Umbilical cord (tissue), 2 donors: ENCODE measurements at places on chromosomes 11 and 22.

DNA sequence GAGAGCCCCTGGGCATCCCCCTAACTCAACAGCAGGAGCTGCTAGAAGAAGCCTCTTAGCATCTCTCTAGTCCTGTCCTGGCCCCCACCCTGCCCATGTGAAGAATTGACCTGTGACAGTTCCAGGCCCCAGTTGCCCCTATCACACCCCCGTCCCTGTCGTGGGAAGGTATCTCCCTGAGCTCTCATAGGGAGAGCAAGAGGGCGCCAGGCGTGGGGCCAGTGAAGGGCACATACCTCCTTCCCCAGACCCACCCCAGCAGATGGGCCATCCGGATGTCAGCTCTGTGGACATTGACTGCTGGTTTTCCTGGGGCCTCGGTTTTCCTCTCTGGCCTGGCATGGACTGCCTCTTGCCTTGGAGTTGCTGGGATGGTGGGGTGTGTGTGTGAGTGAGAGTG, 29.5 kb downstream of the CD82 start:
- DNase-seq, result no peak

DNA sequence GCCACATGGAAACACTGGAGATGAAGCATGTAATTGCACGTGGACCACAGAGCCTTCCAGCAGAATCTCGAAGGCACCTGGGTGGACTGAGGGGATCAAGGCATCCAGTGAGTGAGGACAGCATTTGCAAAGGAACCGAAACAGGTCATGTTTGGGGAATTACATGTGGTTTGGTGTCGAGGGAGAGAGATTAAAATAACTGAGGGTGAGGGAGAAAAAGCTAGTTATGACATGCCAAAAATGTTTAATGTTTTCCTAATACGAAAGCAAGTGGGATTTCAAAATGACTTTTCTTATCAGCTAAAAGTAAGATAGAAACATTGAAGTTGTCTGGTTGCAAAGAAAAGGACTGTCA, 157.1 kb downstream of the BLID start:
- DNase-seq, result peak; percentile 74

GRCh38 chr11:108838792-108839105, 173.9 kb downstream of the DDX10 start:
- no peak for DNase-seq

- DNase-seq, result no peak
Observed at GRCh38 chr11:102046841-102047240, 396 bp upstream of the CFAP300 start.

DNA sequence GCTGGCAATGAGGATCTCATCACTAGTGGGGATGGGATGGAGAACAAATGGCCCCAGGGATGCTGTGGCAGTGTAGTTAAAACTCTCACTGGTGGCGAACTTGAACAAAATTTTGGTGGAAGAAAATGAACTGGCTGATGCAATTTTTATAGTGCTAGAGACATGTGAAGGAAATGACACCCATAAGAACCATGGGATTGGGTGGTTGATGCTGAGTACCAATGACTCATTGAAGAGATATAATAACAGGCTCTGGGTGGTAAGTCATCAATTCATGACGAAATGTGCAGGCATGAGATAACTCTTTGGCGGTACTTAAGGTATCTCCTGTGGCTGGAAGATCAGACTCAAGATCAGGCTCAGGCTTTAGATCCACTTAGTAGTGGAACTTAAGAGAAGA, 172.9 kb upstream of the DDI1 start:
- DNase-seq, result no peak

DNA sequence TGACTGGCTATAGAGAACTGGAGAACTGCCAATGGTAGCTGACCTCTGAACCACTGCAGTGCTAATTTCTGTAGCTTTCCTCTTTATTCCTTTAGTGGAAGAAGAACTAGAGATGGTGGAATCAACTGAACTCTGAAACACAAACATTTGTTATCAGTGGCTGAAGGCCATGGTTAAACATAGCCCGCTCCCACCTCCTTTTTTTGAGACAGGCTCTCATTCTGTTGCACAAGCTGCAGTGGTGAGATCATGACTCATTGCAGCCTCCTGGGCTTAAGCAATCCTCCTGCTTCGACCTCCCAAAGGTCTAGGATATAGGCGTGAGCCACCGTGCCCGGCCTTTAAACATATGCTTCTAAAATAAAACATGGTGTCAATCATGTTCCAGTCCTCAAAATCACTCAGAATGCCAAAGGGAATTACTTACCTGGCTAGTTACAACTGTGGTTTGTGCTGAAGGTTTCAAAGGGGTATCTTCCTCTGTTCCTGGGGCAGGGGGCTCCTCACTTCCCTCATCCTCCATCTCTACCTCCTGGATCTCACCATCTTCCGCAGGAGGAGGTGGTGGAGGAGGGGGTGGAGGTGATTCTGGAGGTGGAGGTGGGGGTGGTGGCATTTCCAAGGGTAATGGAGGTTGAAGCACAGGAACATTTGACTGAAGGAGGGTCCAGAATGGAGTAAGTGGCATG, 9.0 kb upstream of the AGBL2 start:
- DNase-seq, result no peak

DNA sequence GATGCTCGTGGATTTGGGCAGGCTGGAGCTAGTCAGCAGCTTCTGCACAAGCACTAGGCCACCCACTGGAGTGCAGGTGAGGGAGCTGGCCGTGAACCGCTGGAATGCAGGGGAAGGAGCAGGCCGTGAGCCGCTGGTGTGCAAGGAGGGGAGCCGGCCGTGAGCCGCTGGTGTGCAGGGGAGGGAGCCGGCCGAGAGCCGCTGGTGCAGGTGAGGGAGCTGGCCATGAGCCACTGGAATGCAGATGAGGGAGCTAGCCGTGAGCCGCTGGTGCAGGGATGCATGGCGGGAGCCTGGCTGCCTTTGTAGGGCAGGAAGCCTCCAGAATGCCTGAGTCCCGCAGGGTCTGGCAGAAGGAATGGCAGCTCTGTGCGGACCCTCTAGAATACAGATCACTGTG, 4220.0 kb upstream of the OR11H1 start:
- DNase-seq, result no peak

- DNase-seq, result no peak
Observed at GRCh38 chr11:14125529-14125928, 163.0 kb downstream of the SPON1 start.

DNA sequence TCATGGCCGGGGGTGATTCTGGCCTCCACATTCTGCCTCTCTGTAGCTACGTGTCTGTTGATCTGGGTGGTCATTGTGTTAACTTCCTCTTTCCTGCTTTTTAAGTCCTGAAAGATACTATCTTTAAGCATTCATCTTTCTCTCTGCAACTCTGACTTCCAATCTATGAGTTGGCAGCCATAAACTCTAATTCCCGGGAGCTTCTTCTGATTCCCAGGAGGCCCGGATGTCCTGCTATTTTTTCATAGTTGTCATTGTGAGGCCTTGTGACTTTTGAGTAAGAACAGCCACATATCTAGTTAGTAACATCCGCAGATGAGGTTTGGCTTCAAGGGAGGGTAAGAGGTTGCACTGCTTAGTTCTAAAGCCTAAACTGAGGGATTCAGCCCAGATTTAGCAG, 107.8 kb downstream of the SYN3 start:
- DNase-seq, result peak; percentile 60

GRCh38 chr22:29002603-29003002, 59.0 kb downstream of the C22orf31 start:
- DNase-seq, result no peak

DNA sequence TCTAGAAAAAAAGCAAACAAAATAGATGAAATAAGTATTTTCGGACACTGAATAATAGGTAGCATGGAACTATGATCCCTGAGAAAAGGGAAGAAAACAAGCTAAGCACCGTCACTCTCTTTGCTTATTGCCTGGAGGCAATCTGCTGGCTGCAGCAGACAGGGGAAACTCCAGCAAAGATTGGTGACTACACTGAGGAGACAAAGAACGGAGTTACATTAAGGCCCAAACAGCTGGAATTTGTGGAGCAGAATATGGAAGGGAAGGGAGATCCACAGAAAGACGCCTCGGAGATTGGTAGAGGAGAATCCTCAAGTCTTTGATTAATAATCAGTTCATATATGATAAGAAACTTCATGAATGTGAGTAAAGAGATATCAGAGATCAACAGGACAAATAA, 150.2 kb downstream of the TYR start:
- peak; percentile 6 for DNase-seq

DNA sequence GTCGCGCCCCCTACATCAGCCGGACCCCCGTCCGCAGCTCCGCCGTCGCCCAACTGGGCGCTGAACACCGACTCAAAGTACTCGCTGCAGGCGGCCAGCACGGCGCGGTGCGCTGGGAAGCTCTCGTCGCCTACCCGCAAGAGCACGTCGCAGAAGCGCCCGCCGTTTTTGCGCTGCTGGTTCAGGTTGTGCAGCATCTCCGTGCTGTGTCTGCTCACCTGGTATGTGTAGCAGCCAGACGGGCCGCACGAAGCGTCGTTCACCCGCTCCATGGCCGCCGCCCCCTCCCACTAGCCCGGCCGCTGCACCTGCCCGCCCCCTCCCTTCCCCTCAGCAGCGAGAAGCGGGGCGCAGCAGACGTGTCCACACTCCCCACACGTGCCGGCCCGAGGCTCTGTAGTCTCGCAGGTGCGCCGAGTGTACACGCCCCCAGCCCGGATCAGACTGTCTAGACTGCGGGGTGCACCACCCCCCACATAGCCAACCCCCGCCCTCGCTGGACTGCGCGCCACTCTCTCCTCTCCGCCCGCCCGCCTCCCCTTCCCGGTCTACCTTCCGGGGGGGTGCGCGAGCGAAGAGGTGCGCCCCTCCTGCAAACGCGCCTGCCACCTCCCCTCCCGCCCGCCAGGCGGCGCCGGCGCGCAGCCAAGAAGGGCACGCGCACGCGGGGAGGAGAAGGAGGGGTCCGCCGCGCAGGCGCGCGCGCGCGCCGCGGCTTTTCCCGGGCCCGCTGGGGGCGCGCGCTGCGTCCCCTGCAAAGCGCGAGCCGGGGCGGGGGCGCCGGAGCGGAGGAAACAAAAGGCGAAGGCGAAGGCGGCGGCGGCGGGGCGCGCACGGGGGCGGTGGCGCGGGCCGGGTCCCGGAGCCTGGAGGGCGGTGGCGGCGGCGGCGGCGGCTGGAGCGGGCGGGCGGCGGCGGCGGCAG, 553 bp downstream of the PATZ1 start:
- peak; percentile 88 for DNase-seq

DNA sequence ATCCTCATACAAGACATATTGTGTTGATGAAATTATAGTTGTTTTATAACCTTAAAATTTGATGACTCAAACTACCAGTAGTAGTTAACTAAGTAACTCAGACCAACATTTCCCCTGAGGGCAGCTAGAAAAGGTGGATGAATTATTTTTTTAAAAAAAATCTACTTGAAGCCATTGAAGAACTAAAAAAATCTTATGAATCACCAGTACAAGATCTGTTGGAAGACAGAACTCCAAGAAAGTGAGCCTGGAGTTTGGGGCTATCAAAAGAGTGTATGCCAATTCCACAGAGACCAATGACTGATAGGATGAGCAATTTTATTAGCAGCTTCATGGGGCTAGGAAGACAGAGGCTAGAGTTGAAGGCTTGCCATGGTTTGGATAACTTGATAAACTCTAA, 72.4 kb downstream of the CYP2R1 start:
- no peak for DNase-seq

DNA sequence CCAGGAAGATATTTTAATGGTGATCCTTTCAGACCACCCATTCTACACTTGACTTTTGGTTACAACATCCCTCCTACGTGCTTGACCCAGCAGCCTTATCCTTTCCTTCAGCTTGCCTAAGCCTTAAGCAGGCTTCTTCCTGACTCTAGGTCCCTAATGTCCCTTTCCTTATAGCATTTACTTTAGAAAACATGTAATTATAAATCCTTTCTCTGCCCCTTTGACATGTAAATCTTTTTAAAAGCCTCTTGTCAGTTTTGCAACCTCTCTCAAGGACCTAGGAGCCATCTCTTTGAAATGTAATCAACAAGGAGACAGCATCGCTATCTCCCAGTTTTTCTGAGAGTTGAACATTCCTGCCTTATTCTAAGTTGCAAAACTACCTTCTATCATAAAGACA, 1255.2 kb downstream of the LRRC4C start:
- DNase-seq, result no peak

DNA sequence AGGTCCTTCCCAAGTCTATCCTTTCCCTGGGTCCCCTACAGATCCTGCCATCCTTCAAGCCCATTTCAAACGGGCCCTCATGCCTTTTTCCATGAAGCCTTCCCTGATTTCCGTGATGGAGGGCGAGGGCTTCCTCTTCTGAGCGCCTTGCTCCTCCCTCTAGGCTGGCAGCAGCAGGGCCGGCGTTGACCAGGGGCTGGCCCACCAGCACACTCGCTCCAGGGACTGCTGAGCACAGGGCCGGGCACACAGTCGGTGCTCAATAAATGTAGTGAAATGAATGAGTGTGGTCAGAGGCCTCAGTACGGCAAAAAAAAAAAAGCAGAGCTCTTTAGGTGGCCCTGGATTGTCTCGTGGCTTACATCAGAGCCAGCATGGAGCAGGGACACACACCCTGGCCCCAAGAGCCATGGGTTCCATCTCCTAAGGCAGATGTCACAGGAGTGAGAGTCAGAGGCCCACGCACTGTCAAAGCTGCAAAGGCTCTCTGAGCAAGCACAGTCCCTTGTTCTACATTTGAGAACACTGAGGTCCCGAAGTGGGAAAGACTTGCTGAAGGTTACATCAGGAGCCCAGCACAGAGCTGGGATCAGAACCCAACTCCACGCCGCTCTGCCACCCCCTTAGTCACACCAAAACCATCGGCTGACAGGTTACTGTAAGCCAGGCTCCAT, 3.1 kb downstream of the IL2RB start:
- no peak for DNase-seq

DNA sequence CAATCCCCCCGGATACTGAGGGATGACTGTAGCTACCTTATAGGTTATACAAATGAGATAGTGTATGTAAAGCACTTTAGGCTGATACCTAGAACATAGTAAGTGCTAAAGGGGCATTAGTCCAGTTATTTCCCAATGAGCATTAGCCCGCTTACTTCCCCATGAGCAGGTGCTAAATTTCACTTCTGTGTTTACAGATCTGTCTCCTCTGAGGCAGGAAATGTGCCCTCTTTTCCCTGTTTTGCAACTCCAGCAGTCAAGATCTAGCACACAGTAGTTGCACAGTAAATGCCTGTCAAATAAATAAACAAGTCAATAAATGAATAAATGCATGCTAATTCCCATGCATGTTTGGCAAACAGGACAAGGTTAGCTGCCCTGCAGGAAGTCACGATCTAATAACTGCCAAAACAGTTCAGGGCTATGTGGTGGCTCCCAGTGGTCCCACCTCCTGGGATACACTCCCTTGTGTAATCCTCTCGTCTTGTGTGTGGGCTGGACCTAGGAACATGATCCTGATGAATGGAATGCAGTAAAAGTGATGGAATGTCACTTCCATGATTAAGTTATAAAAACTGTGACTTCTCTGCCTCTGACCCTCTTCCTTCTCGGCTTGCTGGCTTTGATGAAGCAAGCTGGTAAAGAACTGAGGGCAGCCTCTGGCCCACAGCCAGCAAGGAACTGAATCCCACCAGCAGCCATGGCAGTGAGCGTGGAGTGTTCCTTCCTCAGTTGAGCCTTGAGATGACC, 459.0 kb downstream of the SOX6 start:
- no peak for DNase-seq

- DNase-seq, result no peak
Observed at GRCh38 chr11:57650739-57651090, 1.0 kb upstream of the YPEL4 start.
